ENCODE measurements at places on chromosomes 12 and 14. TPM values are rescaled to one million over a fixed set of nuclear protein-coding genes. Genes with fewer than 3 reads are reported as not detected.

DNA sequence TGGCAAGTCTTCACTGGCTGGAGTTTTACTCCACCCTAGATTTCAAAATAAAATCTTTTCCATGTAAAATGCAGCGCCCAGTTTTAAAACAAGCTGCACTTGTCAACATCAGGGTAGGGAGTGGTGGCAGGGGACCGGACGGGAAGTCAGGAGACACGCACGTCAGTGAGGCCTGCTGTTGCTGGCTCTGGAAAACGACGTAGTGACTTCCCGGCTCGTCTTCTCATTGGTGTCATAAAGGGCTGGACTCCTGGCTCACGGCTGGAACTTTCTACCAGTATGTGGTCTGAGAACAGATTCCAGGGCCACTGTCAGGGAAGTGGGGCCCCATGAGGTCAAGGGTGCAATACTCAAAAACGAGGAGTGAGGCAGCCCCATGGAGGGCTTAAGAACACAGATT lies 64.2 kb upstream of the FOXN3 start:
- DNase-seq: peak; percentile 94

The FGD6 gene
- 16.9 TPM for total RNA-seq

DNA sequence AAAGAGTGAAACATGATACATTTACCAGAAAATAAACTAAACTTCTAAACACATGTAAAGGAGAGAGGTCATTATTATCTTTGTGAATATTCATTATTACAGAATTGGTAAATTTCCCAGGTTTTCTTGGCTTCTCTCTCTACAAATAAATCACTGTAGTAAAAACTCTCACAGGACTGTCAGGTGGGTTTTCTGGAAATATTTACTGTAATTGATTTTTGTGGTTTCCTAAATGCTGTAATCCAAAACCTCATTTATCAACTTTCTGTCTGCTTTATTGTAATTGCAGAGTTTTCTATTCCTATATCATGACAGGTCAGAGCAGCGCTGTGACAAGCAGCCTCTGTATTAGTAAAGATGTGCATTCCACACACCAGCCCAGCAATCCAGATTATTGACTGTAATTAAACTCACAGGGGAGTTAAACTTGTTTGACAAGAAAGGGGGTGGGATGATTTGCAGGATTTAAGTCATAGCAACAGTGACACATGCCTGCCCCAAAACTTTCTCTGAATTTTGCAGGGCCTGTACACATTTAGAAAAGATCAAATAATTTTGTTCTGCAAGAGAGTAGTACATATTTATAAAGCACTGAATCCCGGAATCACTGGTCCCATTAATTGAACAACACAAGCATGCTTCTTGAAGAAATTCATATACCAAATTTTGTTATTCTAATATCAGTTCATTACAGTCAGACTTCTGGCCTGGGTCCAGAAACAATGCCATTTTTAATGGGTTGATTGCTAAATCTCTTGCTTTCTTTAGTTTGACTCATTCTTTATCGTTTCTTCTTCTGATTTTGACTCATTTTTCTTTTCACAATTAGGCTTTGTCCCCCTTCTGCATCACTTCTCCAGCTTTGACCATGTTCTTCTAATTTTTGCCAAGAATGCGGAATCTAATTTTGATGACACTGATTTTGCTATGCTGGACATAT lies 42.2 kb downstream of the PTPRO start:
- no peak for DNase-seq

DNA sequence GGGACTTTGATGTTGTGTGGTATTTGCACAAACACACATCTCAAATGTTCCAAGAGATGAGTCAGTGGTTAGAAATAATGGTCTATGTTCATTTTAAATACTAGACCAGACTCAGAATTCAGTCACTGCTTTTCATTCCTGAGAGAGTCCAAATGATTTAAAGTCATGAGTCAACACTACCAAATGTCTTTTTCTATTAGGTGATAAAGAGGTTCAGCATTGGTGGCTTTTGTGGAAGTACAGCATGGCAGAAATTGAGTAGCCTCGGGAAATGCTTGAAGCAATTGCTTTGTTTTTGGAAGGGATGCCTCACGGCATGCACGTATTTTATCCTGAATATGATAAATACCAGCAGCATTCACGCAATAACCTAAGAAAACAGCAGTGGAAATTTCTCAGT lies 115.7 kb downstream of the DIO2 start:
- no peak for DNase-seq

DNA sequence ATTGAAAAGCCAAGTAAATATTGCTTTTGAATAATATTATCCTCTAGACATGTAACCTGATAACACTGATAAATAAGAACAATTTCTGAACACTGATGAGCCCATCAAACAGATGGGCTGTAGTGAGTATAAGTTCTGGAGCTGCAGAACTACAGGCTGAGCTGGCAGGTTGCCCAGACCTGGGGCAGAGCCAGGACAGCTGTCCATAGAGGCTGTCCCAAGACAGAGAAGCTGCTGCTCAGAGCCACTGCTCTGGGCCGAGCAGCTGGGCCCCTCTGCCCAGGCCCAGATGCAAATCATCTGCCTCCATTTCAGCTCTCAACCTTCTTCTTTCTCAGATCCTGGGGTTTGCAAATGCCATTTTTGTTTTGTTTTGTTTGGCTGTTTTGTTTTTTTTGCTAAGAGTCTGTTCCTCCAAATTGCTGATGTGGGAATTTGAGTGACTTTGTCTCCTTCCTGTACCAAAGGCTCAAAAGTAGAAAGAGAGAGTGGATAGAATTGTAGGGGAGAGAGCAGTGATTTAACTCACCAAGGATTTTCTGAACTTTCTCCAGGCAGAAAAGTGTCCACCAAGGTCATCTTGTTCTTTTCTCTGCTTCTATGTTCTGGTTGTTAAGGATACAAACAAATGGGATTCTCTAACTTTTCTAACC lies 4.0 kb upstream of the TESPA1 start:
- peak; percentile 63 for DNase-seq

DNA sequence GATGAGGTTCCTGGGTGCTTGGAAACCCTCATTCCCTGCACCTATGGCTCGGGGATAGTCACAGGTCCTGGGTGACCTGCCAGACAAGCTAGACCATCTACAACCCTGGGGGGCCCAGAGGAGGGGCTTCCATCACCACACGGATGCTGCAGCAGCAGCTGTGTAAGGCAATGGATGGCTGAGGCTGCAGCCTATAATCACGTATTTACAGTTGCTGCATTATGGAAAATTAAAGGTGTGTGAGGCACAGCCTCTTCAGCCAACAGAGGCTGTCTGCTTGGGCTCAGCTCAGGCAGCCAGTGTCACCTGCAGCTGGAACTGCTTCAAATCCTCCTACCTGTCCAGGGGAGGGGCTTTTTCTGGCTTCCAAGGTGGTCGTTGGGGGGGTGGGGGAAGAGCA lies 268.1 kb downstream of the CACNA1C start:
- DNase-seq: no peak

The PIWIL1 gene
- total RNA-seq: not detected

The SLC7A8 gene
- 23.7 TPM for total RNA-seq

GRCh38 chr14:20551606-20552005 lies 9.2 kb downstream of the RNASE9 start:
- no peak for DNase-seq

The TEX52 gene
- total RNA-seq: not detected

DNA sequence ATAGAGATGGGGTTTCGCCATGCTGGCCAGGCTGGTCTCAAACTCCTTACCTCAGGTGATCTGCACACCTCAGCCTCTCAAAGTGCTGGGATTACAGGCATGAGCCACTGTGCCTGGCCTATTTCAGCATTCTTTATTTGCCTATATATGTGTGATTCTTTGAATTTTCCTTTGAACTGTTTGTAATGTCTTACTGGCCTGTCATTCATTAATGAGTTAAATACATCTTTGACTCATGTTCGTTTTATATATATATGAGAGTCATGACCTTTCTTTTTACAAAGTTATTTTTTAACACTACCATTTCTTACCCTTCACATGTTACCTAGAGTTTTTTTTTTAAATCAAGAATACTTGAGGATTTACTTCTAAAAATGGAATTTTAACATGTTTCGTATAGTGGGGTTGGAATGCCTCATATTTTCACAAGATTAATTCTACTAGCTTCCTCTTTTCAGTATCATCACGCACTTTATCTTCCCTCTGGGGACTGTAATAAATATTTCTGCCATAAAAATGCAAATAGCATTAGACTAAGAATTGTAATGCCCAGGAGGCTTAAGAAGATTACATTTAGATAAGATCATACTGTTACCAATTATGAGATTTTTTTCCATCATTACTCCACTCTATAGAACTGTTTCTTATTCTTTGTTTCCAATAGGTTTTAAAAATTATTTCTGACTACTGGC lies 66.7 kb downstream of the NTN4 start:
- DNase-seq: no peak

DNA sequence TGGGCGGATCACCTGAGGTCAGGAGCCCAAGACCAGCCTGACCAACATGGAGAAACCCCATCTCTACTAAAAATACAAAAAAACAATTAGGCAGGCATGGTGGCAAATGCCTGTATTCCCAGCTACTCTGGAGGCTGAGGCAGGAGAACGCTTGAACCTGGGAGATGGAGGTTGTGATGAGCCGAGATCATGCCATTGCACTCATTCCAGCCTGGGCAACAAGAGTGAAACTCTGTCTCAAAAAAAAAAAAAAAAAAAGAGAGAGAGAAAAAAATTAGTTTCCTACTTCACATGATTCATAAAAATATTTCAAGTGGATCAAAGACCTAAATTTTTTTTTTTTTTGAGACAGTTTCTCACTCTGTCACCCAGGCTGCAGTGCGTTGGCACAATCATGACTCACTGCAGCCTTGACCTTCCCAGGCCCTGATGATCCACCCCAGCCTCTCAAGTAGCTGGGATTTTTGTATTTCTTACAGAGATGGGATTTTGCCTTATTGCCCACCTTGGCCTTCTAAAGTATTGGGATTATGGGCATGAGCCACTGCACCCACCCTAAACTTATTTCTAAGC lies 24.9 kb downstream of the FCF1 start:
- no peak for DNase-seq

The KLRK1 gene
- total RNA-seq: 0.59 TPM

DNA sequence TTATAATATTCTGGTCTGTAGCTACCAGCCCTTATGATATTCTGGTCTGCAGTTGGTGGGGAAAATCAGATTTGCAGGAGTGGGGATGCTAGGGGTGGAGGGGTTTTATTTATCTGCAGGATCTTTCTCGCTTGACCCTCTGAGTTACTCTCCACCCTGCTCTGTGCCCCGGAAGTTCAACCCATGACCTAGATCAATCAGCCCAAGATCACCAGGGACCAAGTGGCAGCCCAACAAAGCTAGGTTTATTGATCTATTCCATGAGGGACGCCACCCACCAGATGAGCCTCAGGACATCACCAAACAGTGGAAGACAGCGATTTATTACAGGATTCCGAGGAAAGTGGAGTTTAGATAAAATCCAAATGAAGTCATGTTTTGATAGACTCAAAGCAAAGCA lies 25.8 kb upstream of the C12orf76 start:
- DNase-seq: no peak

- peak; percentile 87 for DNase-seq
Measured at GRCh38 chr12:48351022-48351708, 446 bp upstream of the ZNF641 start.

- no peak for DNase-seq
Measured at GRCh38 chr12:63822352-63822751, 22.1 kb upstream of the SRGAP1 start.

GRCh38 chr12:64610660-64611340 lies 505 bp downstream of the RASSF3 start:
- DNase-seq: peak; percentile 69

- no peak for DNase-seq
Measured at GRCh38 chr14:101369916-101370592, 191.2 kb upstream of the DIO3 start.

The TAS2R9 gene
- total RNA-seq: not detected

The PDE3A gene
- total RNA-seq: 80.7 TPM

DNA sequence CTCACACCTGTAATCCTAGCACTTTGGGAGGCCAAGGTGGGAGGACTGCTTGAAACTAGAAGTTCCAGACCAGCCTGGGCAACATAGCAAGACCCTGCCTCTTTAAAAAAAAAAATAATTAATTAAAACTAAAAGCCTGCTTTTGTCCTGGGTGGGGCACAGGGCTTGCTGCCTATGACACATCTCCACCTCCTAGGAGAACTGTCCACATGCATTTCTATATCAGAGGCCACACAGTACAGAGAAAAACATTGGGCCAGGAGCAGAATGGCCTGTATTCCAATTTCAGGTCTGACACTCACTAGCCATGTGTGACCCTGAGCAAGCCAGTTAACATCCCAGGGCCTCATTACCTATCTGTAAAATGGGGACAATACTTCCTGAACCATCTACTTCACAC lies 31.9 kb downstream of the CCDC88C start:
- no peak for DNase-seq

The SCNN1A gene
- total RNA-seq: 2.7 TPM

Measured in right atrium auricular region (tissue), 2 donors.